H9 (cell line): ENCODE measurements at places on chromosomes 16 and 17.

GRCh38 chr17:76251478-76252039 is 11.3 kb upstream of the RNF157 start:
- DNase-seq = no peak

GRCh38 chr17:41547921-41548843 is 20.1 kb upstream of the KRT19 start:
- DNase-seq = no peak

GRCh38 chr16:19776565-19776964 is 58.5 kb downstream of the IQCK start:
- DNase-seq = no peak

DNA sequence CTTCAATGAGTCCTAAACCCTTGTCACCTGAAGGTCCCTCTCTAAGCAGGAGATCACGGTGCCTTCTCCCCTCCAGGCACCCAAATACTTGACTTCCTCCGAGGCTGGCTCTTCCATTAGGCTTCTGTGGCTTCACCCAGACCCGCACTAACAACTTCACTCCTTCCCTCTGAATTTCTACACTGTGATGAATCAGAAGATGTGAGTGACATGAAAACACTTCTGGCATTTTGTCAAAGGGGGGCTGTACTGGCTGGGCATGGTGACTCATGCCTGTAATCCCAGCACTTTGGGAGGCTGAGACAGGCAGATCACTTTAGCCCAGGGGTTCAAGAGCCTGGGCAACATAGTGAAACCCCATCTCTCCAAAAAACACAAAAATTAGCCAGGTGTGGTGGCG is 72.6 kb upstream of the CNEP1R1 start:
- DNase-seq = no peak

- peak; percentile 74 for DNase-seq
Observed at GRCh38 chr17:32287804-32288511, 22.3 kb downstream of the RHBDL3 start.

DNA sequence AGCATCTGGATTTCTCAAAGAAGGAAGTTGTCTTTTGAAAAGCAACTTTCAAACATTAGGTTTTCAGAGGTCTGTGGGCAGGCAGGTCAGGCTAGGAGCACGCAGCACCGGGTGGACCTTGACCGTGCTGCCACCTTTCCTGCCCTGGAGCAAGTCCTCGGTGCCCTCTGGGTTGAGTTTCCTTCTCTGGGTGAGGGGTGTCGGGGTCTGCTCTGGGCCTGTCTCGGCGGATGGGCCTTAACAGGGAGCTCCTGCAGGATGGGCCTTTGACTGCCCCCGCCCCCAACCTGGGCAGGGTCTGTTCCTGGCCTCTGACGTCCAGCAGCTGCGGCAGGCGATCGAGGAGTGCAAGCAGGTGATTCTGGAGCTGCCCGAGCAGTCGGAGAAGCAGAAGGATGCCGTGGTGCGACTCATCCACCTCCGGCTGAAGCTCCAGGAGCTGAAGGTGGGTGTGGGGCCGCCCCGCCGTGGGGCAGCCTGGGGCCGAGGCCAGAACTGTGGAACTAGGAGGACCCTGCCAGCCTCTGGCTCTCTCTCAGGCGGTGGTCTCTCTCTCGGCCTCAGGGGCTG is 8.7 kb downstream of the DEF8 start:
- no peak for DNase-seq

GRCh38 chr17:30957741-30958140 is 13.1 kb upstream of the RNF135 start:
- DNase-seq = no peak

- DNase-seq = peak; percentile 71
Observed at GRCh38 chr17:38922538-38923297, 2.7 kb upstream of the LASP1NB start.

DNA sequence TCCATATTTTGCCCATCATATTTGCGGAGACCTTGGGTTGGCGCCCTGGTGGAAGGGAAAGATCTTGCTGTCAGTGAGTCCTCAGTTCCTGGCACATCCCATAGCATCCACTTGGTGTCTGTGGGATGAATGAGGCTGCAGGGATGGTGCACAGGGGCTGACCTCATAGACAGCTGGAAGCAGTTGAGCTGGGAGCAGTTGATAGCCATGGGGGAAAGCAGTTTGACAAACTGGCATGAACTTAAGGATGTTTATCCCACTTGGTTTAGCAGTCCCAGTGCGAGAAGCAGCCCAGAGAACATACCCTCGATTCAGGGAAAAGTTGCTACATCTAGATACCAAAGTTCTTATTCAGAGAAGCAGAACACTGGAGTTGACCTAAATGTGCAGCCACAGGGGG is 80.7 kb downstream of the SNX29 start:
- no peak for DNase-seq

DNA sequence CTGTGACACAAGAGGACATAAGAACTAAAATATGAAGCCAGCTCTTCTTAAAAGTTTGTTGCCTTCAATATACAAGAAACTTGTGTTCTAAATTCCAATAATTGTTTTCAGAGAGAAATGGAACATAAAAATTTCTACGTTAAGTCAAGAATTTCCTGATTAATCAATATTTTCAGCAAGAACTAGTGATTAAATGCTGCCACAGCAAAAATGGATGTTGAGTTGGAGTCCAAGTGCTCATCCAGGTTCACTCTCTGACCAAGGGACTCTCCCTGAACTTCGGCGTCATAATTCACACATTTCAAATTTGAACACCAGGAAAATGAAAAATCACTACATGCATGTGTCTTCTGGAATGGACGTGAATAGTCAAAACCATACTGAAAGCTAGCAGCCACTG is 1263.6 kb upstream of the GOT2 start:
- DNase-seq = no peak

GRCh38 chr17:19348081-19348650 is 14.4 kb downstream of the B9D1 start:
- no peak for DNase-seq

- DNase-seq = no peak
Observed at GRCh38 chr16:81349608-81350305, 35.0 kb downstream of the GAN start.

GRCh38 chr17:77666462-77666861 is 292.0 kb upstream of the TNRC6C start:
- no peak for DNase-seq

DNA sequence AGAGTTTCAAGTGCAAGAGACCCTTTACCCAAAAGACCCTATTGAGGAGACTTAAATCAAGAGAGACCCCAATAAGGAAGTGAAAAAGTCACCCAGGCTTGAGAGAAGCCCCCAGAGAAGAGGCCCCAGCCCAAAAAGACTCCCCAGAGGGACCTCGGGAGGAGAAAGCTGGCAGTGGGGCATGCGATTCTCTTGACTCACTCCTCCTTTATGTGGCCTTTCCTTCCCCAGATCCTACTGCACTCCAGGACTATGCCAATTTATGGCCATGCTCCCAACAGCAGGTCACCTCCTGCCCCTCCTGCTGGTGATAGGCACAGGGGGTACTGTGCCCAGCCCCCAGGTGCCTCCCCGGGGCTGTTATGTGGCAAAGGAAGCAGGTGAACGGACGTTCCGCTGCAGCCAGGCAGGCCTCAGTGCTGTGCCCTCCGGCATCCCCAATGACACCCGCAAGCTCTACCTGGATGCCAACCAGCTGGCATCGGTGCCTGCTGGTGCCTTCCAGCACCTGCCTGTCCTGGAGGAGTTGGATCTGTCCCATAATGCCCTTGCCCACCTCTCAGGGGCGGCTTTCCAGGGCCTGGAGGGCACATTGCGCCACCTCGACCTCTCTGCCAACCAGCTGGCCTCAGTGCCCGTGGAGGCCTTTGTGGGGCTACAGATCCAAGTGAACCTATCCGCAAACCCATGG is 16.3 kb downstream of the LRRC3C start:
- DNase-seq = no peak

DNA sequence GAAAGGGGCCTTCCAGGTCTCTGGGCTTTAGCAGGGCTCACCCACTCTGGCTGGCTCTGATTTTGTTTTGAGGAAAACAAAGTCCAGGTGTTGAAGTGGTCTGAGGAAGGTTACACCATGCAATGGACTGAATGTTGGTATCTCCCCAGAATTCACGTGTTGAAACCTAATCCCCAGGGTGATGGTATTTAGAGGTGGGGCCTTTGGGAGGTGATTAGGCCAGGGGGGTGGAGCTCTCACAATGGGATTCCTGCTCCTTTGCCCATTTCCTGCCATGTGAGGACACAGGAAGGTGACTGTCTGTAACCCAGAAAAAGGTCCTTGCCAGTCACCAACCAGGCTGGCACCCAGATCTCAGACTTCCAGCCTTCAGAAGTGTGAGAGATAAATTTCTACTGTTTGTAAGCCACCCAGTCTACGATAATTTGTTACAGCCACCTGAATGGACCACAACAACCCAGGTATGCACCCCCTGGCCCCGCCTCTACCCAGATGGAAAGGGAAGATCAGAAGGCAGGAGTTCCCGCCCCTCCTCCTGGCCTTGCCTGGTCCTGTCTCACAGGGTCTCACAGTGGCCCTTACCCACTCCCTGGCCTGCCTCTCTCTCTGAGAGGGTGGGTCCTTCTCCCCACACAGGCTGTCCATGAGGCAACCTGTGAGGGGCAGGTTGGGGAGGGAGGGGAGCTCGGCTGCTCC is 32.0 kb downstream of the LRRC75A start:
- DNase-seq = peak; percentile 87

DNA sequence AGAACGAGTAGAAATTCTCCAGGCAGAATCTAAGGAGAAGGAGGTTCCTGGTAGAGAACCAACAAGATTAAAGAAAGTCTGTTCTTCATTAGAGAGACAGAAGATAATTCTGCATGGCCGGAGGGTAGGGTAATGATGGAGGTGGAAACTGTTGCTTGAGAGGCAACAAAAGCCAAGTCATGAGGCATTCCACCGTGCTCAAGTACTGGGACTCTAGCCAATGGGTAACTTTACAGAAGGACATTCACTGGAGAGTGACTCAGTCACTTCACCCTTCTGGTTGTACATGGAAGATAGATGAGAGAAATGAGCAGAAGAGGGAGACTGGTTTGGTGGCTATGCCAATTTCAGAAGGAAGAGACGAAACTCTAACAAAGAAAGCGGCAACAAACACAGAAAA is 53.6 kb upstream of the ANKFN1 start:
- no peak for DNase-seq

GRCh38 chr17:37744633-37744927 is 279 bp downstream of the HNF1B start:
- DNase-seq = no peak

GRCh38 chr16:17345043-17345442 is 125.7 kb downstream of the XYLT1 start:
- DNase-seq = no peak

DNA sequence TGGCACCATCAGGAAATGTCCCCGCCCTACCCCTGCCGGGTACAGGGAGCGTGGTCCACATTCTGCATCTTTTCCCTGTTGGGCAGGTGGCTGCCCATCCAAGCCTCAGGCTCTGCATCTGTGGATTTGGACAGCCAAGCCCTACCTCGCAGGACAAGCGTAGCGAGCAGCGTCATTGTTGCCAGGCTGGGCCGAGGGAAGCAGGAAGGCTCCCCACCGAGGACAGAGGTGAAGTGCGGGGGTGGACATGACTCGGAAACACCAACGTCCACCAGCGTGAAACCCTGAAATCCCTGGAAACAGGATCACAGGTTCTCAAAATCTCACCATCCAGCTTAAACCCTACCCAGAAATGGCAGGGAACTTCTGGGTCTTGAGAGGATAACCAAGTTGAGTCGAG is 73.6 kb downstream of the SOCS1 start:
- DNase-seq = no peak

GRCh38 chr17:54849660-54850059 is 51.0 kb upstream of the TOM1L1 start:
- no peak for DNase-seq

DNA sequence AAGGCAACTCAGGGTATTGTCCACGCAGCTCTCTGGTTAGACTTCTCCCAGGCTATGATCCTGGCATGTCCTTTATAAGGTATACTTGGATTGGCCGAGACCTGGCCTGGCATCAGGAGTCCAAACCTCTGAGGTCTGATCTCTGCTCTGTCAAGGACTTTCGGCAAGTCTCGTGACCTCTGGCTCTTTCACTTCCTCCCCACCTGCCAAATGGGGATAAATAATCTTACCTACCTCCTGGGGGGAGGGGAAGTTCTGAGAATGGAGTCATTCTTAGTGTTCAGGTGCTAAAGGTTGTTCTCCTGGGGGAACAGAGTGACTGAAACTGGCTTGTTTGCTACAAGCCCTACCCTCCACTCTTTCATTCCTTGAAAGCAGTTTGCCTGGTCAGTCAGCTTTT is 7.6 kb downstream of the ATXN1L start:
- DNase-seq = no peak

- no peak for DNase-seq
Observed at GRCh38 chr16:51003850-51004566, 147.1 kb downstream of the SALL1 start.

DNA sequence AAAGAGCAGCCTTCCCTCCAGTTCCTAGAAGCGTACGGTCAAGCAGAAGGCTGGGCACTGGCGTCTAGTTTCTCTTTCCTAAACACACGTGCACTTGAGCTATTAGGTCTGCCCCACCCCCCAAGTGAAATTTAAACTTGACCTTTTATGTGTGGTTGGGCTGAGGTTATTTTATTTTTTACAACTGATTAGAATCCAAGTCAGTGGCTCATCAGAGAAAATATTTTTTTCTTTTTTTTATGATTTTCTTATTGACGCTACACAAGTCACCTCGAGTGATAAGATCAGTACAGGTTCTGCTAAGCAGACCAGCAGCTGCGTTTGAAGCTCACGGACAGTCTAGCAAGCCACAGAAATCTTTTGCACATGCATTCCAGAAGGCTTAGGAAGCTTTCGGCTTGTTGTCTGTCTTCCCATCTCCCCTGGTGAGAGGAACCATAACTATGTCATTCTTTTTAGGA is 95.1 kb downstream of the ZFHX3 start:
- DNase-seq = no peak

GRCh38 chr16:13906168-13907089 is 13.5 kb upstream of the ERCC4 start:
- no peak for DNase-seq

GRCh38 chr17:48610282-48611211 is at the start of gene HOXB7:
Gene HOXB7, minus strand, starts transcription at chr17:48611017. Its CDS starts 99 bp downstream, at chr17:48610918.
- peak; percentile 70 for DNase-seq

DNA sequence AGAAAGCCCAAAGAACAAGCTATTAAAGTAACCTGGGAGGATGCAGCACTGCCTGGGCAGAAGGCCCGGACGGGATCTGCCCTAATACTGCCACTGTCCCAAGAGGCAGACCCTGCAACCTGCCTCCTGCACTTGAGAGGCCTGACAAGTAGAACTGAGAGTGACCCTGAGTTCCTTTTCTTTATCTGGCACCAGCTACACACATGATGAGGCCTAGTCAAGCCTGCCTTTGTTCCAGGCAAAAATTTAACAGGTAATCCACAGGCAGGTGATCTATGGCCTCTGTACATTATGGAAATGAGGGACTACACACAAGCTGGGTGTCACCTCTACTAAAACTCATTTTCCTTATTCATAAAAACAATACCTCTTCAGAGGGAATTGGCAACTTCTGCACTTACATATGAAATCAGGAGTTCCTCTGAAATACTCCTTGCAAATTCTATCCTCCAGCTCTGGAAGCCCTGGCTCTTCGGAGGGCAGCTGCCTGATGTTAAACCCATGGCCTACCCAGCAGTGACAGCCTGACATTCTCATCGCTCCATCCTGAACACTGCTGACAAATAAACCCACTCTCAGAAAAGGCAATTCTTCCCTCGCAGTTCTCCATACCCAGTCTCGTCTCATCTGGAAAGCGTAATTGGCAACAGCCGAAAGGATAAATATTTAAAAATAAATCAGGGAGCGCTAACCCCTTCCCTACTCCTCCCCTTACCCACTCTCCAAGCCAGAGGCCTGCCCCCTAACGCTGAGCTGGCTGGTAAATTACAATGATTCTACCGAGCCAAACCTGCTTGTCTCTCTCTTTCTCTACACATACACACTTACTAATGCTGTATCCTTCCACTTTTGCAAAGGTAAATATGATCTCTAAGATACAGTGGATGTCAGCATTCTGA is 2.5 kb upstream of the ZFHX3 start:
- no peak for DNase-seq
